CD4-positive, alpha-beta T cell treated with Interleukin-6 at 100 ng/mL for 8 hours (primary cell): ENCODE measurements at places on chromosomes 13 and 19.

DNA sequence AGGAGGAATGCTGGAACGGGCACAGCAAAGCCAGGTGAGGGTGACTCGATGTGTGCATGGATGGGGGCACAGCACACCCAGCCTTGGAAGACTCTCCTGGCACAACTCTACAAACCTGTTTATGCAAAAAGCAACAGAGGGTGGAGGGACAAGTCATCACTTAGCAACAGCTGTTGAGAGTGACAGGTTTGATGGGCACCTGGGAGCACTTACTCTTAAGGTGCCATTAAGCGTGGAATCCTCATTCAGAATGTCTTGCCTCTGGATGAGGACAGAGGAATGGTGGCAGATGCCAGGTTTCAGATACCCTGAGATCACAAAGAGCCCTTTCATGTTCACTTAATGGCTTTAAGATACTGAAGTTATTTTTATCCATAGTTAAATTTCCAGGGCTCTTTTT is 97.0 kb downstream of the DCT start:
- DNase-seq: no peak

DNA sequence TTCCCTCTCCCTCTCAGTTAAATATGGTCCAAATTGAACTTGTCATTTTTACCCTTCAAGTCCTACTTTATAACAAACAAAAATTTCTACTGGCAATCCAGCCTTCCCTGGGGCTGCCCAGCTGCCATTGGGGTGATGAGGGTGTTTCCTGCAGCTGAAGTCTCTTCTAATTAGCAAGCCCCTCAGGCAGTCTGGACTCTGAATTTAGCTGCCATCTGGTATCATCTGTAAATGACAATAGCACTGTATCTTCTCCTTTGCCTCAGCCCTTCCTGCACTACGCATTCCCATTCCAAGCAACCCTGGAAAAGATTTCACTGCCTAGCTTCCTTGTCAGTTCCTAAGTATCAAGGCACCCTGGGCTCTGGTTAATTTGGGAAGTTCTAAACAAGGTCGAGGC is 331.1 kb upstream of the KLF12 start:
- no peak for DNase-seq

DNA sequence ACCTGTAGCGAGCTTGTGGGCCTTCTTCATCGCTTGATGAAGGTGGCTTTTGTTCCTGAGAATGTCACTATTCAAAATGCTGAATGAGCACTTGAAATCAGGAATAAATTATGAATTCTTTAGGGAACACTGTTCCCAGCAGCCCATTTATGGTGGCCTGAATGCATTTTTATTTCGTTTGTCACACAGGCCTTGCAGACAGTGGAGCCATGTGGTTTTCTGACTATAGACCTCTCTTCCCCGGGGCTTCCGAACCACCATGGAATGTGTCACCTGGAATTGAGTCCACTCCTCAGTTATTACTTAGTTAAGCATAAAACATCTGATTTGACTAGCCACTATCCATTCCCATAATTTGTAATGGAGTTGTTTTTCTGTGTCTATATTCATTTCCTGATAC is 396.9 kb downstream of the IRS2 start:
- no peak for DNase-seq

DNA sequence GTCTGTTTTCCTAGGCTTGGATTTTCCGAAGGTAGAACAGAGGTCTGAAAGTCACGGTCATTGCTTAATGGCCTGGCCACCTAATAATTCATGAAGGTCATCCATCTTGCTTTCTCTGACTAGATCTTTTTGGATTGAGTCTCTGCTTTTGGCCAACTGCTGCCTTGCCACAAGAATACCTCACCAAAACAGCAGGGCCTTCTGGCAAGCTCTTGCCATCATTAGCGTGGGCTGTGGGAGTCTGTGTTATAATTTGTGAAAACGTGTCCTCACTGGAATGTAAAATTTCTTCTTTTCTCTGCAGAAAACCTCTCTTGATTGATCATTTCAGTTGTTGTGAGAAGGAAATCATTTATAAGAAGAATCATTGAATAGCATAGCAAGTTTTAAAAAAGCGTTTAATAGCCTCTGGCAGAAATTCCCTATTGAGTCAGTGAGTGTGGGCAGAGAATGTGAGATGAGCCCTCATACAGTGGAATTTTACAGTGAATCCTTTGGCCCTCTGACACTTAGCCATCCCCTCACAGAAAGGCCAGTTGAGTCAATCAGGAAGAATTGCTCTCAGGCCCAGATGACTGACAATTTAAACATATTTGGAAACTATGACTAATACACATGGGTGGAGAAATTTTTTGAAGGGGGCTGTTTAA is 43.2 kb upstream of the ERICH6B start:
- no peak for DNase-seq

DNA sequence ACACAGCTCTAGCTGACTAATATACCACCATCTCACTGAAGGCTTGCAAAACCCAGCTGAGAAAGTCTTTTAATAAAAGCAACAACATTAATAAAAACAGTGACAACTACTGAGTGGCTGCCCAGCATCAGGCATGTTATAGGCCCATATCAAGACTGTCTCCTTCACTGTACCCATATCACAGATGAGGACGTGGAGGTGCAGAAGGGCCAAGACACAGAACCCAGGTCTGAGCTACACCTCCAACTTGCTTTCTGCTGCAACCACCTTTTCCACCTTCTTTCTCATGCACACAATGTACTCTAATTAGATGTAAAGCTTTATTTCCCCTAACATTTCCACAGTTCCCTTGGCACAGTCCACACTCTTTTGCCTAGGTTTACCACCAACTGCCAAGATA is 10.7 kb upstream of the MED26 start:
- DNase-seq: no peak

DNA sequence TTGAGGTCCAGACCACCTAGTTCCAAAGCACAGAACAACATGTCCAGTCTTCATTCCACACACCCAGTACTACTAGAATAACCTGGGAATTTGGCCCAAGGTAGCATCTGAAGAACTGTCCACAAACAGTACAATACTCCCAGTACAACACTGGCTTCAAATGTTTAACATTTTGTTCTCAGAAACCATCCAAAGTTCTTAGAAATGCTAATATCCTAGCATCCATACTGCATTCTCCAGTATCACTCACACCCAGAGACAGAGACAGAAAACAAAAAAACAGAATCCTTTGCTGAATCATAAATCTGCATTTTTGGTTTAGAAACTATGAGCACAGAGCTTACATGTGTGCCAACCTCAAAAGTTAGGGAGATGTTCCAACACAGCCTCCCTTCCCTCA is 490.8 kb downstream of the FOXO1 start:
- DNase-seq: no peak

- DNase-seq: no peak
Observed at GRCh38 chr19:18762125-18763023, 28.7 kb downstream of the COMP start.

GRCh38 chr19:53870485-53870844 is 2.8 kb downstream of the MYADM start:
- no peak for DNase-seq
